Activated CD4-positive, CD25-positive, alpha-beta regulatory T cell treated with anti-CD3 and anti-CD28 coated beads, Interleukin-2, amount 50 U/mL, for 24 hours (primary cell): ENCODE measurements at places on chromosomes 3 and 15.

DNA sequence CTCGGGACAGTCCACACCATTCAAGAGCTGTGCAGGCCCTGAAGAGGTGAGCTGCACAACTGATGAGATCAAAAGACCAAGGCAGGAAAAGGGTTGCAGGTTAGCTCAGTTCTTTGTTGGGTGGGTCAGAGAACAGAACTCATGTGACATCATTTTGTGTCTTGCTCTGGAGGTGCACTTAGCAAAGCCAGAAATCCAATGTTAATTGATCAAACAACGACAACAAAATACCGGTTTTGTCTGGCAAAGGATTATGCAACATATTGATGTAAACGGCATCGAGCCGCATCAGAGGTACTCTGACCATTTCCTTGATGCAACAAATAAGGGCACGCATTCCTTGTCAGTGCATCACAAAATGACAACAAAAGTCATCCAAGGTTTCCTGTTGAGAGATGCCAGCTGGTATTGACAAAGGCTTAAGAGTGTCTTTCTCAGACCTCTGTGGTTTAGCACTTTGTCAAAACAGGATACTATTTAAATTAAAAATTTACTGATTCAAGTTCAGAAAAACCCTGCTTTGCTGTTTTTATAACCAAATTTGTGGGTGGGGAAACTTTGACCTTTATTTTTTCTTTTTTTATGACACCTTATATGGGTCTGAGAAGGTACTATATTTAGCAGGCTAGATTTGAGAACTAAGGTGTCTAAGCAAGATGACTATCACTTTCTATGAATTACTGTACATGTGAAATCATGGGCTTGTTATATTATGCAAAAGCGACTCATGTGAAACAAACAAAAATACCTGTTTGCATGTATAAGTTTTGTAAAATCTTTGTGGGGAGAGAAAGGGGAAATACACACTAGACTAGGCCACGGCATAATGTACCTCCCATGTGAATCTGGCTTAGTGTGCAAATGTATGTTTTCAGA is 496.1 kb downstream of the FOXP1 start:
- peak; percentile 84 for ATAC-seq

- no peak for ATAC-seq
These were observed 116.6 kb upstream of the CTDSPL start for GRCh38 chr3:37745076-37745475.

DNA sequence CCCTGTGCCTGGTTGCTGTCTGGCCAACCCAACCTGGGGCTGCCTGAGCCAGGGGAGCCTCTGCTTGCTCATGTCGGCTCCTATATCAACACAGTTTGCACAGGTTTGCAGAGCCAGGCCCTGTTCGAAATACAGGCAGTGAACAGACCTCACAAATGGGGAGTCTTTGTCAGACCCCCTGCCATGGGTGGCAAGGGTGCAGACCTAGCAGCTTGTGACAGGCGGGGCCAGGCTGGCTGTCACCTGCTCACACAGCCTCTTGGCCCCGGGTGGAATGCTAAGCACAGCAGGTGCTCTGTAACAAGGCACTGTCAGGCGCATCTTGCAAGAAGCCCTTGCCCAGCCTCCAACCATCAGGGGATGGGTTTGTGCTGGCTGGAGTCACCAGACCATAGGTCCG is 47.3 kb downstream of the BDH1 start:
- no peak for ATAC-seq

DNA sequence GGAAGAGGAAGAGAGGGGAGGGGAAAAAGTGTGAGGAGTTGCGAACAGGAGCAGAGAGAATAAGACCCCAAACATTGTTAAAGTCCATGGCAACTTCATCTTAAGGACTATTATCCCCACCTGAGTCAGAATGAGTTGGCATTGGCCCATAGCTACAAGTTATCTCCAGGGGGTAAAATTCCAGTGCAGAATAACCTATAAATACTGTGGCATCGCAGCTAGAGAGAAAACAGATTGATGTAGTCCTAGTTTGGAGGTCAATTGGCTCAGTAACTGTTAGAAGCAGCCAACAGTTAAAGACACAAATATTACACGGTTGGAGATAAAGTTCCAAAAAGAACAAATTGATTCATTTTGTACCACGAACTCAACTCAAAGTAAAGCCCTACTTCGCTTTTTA is 313.9 kb upstream of the CCDC54 start:
- no peak for ATAC-seq

GRCh38 chr15:78907577-78907976 is 34.9 kb downstream of the MORF4L1 start:
- ATAC-seq, result no peak

DNA sequence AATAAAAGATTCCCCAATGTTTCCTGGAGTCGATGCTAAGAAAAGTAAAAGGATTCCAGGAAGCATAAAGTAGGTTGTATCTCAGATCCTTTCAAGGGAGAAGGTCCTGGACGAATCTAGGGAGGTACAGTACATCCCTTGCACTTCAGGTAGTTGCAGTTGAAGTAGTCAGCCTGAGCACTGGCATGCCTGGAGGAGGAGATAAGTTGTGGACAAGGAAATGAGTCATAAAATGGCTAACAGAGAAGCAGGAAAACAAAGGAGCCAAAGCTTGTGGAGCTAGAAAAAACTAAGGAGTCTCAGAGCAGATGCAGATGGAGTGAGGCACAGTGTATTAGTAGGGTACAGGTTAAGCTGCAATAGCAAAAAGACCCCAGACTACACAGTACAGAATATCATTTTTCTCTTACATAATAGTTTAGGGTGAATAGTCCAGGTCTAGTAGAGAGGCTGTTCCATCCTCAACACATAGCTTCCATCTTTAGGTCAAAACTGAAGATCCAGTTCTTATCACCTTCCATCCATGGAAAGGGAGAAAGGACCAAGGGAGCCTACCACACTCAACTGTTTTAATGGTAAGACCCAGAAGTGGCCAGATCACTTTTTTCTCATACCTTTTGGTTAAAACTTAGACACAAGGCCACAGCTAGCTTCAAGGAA is 41.3 kb downstream of the COL6A5 start:
- ATAC-seq, result no peak

GRCh38 chr15:83063551-83063950 is 3.5 kb downstream of the BTBD1 start:
- no peak for ATAC-seq

DNA sequence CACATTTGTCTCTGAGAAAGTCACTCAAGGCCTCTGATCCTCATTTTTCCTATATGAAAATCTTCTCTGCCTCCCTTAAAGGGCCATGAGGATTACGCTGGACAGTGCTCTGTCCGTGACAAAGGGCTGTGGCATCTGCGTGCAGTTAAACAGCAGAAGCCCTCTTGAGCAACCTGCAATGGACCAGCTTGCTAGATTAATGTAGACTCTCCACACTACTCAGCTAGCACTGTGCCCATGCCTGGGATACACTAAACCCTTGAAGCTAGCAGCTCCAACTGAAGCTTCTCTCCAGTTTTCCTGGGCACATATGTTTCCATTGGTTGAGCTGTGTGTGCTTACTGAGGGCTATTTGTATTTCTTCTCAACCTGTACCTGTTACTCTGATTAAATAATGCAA is 303.8 kb downstream of the RPLP1 start:
- ATAC-seq, result no peak

DNA sequence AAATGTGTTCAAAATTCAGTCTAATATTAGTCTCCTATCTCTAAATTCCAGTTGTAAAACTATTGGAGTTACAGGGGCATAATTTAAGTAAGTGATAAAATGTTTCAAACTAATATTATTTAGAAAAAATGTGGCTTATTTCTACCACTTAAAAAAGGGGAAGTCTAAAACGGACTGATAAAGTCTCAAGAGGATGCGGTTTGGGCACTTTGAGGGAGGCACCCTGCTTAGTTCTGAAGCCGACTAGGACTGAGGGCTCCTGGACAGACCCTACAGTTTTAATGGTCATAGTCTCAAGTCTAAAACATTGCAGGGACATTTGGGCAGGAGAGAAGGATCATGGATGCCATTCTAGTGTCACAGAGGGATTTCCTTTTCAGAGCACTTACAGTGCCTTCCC is 566.3 kb downstream of the NR2F2 start:
- no peak for ATAC-seq

GRCh38 chr15:101088788-101089578 is 162.9 kb downstream of the CHSY1 start:
- peak; percentile 87 for ATAC-seq

- ATAC-seq, result no peak
These were observed 178.4 kb downstream of the TBC1D2B start for GRCh38 chr15:77898811-77899730.

GRCh38 chr3:148606979-148607378 is 90.7 kb upstream of the AGTR1 start:
- ATAC-seq, result no peak

DNA sequence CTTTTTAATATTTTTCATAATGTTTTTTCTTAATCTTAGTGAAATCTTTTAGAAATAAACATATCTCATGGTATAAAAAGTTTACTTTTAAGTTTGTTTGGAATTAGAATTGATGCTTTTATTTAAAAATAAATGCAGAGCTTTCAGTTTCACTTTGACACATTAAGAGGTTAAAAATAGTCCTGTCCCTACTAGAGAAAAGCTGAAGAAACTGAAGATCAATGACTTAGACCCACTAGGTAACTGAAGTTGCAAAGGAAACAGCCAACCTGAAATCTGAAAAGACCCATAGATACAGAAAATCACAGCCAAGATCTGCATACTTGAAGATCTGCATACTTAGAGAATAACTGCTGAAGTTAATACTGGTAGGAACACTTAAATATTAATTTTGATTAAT is 237.6 kb downstream of the RAP2B start:
- ATAC-seq, result no peak

DNA sequence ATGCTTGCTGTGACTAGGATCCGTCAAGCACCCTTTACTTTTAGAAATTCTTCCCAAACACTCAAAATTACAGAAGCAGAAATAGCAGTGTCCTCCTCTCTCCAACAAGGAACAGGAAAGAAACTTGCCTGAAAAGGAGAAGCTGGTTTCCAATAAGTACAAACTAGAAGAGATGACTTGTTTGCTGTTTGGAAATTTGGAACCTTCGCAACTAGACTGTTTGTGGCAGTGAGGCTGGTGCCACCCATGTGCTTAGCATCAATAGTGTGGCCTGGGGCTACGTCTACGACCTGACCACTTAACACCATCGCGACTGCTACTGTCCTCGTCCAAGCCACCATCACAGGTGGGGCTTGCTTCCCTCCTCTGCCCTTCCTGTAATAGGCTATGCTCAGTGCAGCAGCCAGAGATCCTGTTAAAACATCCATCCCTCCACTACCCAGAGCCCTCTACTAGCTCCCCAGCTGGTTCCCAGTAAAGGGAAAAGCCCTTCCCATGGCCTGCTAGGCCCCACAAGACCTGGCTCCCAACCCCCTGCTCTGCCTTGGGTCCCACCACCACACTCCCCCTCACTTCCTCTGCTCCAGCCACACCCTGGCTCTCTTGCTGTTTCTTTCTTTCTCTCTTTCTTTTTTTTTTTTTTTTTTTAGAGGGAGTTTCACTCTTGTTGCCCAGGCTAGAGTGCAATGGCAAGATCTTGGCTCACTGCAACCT is 52.6 kb upstream of the CCR2 start:
- no peak for ATAC-seq

- ATAC-seq, result peak; percentile 72
These were observed 29.8 kb downstream of the DNAJC19 start for GRCh38 chr3:180959691-180960090.

GRCh38 chr3:39766433-39766832 is 43.0 kb upstream of the MYRIP start:
- ATAC-seq, result no peak

GRCh38 chr3:130473416-130473815 is 43.6 kb upstream of the COL6A6 start:
- no peak for ATAC-seq
